Body of pancreas (tissue), 4 donors: ENCODE measurements at places on chromosomes 6 and 20. TPM values are rescaled to one million over a fixed set of nuclear protein-coding genes. Genes with fewer than 3 reads are reported as not detected.

The RIPPLY2 gene
- not detected for total RNA-seq

GRCh38 chr6:2693231-2693630 lies 57.5 kb downstream of the MYLK4 start:
- no peak for DNase-seq

The TRIM31 gene
- total RNA-seq, result 0.26 TPM

The ACOT13 gene
- total RNA-seq, result 2.6 TPM

The ENPP1 gene
- 19.2 TPM for total RNA-seq

DNA sequence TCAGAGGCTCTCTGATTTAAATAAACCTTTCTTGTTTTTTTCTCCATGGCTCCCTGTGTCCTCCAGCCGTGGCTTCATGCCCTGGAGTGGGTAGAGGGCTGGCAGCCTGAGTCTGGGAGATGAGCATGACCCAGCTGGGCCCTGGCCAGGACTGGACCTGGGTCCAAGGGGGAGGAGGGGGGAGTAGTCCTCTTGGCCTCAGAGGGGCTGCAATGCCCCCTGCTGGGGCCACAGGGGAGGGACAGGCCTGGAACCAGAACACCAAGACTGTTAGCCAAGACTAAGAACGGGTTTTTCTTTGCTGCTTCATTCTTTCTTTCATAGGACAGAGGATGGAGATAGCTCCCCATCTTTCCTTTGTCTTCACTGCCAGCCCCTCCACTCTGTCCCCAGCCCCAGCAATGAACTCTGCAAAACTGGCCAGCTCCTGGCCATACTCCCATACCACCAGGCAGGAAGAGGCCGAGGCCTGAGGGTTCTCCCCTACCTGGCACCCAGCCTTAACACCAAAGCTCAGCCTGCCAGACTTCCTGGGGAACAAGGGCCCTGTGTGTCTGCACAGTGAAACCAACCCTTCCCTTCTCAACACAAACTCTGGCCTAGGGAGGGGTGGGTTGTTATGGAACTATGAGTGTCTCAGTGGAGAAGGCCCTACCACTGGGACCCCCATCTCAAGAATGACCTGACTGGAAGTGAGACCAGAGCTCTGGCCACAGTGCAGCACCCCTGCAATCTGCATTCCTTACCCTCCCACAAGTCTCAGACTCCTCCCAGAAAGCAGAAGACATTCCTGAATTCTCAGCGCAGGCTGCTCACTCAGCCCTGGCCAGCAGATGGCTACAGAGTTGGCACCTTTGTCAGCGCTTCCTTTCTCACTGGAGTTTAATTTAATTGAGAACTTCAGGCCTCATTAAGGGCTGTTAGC lies 11.0 kb downstream of the SLC29A1 start:
- peak; percentile 75 for DNase-seq

DNA sequence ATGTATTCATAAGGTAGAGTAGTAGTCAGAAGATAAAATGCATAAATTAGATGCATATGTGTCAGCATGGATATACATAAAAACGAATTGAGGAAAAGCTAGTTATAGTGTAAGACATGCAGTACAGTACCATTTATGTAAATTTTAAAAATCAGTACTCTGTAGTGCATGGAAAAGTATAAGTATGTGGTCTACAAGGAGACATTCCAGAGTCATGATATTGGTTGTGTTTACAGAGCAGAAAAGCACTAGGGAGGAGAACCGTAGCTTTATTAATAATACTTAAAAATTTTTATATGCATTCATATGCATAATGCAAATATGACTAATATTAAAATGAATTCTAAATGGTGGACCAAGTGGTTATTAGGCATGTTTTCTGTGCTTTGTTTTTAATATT lies 220.0 kb downstream of the ZFAND3 start:
- no peak for DNase-seq

DNA sequence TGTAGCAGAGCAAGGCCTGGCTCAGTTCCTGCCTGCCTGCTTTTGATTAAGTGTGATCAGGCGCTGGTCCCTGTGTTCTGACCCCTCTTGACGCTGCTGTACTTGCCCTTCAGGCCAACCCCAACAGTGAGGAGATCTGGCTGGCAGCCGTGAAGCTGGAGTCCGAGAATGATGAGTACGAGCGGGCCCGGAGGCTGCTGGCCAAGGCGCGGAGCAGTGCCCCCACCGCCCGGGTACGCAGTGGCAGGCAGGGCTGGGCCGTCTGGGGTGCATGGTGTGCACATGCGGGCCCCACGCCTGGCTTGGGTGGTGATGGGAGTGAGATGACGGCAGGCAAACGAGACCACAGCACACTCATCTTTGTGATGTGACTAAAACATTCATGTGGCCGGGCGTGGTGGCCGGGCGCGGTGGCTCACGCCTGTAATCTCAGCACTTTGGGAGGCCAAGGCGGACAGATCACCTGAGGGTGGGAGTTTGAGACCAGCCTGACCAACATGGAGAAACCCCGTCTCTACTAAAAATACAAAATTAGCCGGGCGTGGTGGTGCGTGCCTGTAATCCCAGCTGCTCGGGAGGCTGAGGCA lies 10.1 kb upstream of the C20orf204 start:
- no peak for DNase-seq

GRCh38 chr20:33963751-33964150 lies 30.0 kb upstream of the RALY start:
- no peak for DNase-seq

DNA sequence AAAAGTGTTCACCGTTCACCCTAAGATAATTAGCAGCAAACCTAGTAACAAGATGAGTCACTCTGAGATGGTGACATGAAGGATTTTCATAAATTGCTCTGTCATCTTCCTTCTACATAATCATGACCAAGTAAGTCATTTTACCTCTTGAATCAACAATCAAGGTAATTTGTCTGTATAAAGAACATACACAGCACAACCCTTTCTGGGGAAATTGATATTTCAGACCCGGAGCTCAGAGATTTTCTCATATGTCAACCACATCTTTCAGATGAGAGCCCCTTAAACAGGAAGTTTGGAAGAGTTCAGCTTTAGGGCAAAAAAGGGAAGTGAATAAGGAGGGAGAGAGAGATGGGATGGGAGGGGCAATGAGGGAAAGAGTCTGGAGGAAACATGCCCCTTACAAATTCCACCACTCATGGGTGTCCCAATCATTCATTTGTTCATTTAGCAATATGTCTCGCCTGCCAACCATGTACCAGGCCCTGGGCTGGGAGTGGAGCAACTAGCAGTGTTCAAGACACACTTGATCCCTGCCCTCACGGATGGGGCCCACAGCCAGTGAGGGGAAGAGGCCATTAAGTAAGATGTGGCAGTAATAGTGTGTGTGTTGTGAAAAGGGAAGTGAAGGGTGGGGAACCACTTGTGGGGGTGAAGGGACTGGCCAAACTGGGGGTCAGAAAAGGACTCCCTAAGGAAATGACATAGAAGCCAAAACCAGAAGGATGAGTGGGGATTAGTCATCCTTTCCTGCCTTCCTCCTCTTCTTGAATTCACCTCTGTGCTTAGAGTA lies 190.9 kb downstream of the MAFB start:
- no peak for DNase-seq

DNA sequence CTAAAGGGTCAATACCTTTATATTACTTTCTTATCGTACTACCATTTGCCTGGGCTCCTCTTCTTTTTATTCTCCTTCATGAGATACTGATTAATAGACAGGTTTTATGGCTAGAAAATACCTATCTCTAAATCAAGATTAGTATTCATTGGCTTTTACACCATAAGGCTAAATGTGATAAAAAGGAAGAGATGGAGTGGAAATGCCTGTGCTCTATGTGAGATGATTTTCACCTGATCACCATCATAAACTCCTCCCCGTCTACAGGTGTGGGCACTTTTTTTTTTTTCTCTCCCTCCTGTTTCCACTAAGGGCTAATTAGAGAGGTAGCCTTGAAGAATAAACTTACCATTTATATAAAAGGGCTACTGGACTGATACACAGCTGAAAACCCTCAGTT lies at the start of gene GLYATL3:
TSS of gene GLYATL3 (plus strand) at position 301 of the 400 bp plus-strand sequence. CDS start 12,068 bp downstream, outside the sequence.
- DNase-seq, result no peak

The LYRM4 gene
- total RNA-seq, result 15.3 TPM

The MYLIP gene
- 13.2 TPM for total RNA-seq

DNA sequence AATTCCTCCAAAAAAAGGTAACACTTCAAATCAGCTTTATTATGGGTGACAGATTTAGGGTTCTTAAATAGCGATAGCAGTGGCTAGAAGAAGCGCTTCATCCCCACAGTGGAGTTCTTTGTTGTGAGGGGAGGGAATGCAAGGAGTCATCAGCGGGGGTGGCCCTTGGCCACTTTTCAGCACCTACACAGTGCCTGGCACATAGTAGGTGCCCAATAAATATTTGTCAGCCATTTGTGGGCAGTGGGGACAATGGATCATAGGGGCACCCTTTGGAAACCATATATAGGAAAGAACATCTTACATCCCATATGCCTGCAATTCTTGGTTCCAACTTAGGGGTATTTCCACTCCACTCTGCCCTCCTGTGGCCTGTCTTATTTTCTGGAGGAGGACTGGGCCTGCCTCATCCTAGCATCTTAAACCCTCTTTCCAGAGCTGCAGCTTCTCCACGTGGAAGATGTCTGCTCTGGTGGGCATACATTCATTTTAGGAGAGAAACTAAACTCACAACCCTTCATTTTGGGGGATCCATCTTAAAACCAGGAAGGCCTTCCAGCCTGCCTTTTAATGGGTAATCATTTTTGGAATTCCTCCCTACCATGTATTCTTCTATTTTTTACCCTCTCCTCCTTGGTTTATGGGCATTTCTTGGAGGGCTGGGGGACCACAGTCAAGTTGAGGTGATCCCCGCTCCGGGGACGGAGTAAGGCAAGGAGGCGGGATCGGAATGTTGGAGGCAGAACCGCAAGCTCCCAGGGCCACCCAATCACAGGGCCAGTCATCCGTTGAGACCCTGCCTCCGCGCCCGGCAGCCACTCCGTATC lies 2.6 kb upstream of the GPSM3 start:
- DNase-seq, result no peak

- DNase-seq, result no peak
Observed at GRCh38 chr6:70797625-70798024, 129.9 kb downstream of the SMAP1 start.

The ECT2L gene
- not detected for total RNA-seq

GRCh38 chr6:92763680-92764079 lies 655.7 kb downstream of the EPHA7 start:
- no peak for DNase-seq

The PIGT gene
- total RNA-seq, result 50.3 TPM

DNA sequence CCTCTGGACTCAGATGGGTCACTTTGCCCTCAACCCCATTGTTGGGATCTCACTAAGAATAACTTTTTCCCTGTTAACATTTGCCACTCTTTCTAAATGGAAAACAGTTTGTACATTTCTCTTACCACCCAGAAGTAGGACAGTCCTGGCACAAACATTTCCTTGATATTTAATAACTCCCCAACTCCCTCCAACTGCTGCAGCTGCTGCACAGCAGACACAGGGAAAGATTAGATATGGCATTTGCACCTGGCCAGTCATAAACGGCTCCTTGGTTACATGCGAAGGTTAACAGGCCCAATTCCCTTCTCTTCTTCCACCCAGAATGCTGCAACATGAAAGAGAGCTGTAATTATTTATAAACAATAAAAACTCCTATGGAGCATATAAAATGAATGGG lies 55.9 kb upstream of the SOX4 start:
- peak; percentile 86 for DNase-seq

GRCh38 chr6:109610590-109610989 lies 80.4 kb downstream of the AK9 start:
- no peak for DNase-seq

GRCh38 chr6:166436195-166437139 lies 53.7 kb upstream of the MPC1 start:
- DNase-seq, result no peak

- no peak for DNase-seq
Observed at GRCh38 chr6:165830761-165831160, 167.7 kb upstream of the PDE10A start.

- DNase-seq, result no peak
Observed at GRCh38 chr6:82767037-82767436, 298.6 kb downstream of the UBE3D start.

The MMP24 gene
- total RNA-seq, result 3.0 TPM

The RNF5 gene
- 62.0 TPM for total RNA-seq

DNA sequence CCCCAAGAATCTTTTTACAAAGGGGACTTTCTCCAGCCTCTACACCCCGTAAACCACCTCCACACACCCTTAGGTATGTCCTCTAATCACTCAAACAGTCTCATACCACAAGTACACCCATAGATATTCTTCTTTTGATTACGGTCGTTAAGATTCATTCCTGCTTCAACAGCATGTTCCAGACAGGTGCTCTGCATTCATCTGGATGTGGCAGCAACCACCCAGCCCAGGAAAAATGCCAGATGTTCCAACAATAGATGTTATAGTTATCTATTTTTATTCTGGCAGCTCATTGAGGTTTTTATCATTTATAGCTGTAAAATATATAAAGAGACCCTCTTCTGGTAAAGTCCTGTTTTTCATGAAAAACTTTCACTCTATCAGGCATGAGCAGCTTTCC lies 60.7 kb downstream of the SIM1 start:
- no peak for DNase-seq

DNA sequence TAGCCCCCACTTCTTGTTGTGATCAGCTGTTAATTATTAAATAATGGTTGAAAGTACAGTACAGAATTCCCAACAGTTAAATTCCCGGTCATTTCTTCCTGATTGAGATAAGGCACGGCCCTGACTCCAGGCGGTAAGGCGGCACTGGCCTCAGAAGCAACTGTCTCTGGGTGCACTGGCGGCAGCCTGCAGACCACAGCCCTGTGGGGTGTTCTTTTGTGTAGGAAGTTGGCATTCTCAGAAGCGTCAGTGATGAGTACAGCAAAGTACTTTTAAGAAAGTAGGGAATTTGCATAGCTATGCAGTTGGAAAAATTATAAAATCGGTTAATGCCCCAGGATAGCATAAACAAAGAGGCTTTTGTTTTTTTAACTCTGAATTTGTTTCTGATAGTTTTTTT lies 50.5 kb downstream of the SAMD5 start:
- peak; percentile 34 for DNase-seq

The ANGPT4 gene
- 0.66 TPM for total RNA-seq
